Skeletal muscle cell (primary cell): ENCODE measurements at places on chromosomes 3 and 15.

DNA sequence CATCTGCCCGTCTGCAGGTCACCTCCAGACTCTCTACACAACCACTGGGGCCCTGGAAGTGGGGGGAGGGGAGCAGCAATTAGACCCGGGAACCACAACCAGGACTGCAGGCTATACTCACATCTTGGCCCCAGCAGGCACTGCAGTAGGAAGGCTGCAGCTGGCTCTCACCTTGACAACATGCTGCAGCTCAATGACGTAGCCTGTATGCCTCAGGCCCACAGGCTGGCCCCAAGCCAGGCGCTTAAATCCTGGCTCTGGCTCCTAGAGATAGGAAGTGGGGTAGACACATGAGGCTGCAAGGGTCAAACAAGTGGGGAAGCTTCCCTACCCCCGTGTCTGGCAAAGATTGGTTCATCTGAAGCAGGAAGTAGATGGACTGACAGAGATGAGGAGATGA is 4.6 kb upstream of the QRICH1 start:
- DNase-seq, result no peak

GRCh38 chr15:89662893-89663626 is 7.8 kb upstream of the KIF7 start:
- peak; percentile 80 for DNase-seq

- DNase-seq, result no peak
Observed at GRCh38 chr15:96701443-96701842, 370.9 kb downstream of the NR2F2 start.

DNA sequence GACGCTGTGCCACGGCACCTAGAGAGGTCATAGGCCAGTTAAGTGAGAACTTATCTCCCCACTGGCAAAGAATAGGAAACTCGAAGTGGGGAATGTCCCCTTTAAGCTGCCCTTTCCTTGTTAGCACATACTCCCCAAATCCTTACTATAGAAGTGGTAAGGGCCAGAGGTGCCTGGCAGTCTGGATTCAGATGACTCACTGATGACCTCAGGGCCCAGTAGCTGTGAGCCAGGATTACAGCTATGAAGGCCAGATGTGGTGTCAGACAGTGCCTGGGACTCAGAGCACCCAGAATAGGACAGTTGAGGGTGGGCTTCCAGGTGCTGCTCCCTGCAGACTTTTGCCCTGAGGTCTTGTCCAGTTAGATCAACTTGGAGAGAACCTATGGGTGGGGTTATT is 37.7 kb downstream of the PDIA5 start:
- peak; percentile 34 for DNase-seq

GRCh38 chr3:106006571-106006970 is 137.8 kb upstream of the CBLB start:
- no peak for DNase-seq

GRCh38 chr3:60246361-60246760 is 1004.9 kb downstream of the FHIT start:
- no peak for DNase-seq

DNA sequence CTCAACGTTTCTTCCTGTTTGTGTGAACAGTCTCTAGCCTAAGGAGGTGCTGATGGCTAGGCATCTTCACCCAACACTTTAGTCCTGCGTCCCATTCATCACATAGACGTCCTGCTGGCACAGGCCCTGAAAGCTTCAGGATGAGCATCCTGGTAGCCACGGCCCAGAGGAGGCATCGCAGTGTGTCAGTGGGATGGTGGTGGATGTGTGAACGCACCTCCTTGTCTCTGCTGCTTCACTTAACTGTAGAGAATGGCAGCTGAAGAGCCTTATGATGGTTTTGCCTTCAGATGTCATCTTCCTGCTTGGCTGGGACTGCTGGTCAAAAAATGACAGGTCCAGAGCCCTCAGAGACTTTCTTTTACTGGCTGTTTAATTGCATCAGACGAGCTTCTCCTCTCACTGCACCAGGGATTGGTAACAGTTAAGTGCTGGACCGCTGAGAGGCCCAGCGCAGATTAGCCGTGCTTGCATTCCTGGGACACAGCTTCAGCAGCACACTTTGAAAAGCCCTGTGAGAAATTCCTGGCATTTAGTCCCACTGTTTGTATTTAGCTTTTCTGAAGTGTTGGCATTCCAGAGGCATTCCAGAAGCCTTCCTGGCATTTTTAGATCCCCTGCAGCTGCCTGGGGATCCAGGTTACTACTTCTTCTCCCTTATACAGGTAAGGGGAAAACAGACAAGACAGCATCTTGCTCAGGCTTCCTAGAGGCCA is 132.4 kb upstream of the PLXNA1 start:
- peak; percentile 38 for DNase-seq

- no peak for DNase-seq
Observed at GRCh38 chr15:59558851-59559250, 52.7 kb upstream of the GCNT3 start.

GRCh38 chr15:81685237-81685636 is 311.2 kb upstream of the TMC3 start:
- DNase-seq, result no peak

- no peak for DNase-seq
Observed at GRCh38 chr3:98839846-98840245, 61.6 kb downstream of the DCBLD2 start.

DNA sequence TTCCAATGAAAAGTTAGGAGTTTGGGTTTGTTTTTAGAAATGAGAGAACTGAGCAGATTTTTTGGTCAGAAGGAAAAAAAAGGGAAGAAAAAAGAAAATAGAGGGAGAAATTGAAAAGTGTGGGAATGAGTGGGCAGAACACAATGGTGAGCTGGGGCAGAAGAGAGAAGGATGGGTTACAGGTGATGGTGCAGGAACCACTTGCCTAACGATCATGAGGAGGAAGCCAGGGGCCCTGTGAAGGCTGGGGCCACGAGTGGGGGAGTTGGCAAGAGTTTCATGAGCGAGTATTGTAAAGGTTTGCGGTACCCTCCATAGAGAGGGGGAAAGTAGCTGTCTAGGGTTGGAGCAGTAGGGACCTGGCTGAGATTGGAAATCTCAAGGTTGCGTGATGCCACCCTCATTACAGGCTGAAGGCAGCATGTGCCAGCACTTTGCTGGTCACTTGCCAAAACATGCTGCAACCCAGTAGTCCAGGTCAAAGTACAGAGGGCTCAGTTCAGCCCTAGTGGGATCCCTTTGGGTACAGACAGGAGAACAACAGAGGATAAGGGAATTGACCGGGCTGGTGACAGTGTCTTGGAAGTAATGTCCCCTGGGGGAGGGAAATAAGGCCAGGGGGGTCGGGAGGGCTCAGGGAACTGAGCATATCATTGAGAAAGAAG is 6.6 kb downstream of the IVD start:
- DNase-seq, result no peak

DNA sequence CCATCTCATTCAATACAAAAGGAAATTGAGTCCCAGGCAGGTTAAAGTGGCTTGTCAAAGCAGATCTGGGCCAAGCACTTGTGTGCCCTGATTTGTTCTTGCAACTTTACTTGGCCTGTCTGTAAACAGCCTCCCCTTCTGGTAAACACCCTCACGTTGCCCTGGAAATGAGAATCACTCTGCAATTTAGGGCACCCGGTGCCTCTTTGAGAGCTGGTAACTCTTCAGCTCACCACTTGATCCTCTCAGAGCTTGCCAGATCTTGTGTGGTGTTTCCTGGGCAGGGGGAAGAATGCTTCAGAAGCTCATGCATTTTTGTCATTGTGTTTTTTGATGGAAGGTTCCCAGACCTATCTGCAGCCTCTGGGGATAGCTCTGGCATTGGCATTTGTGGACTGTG is 11.3 kb downstream of the MED12L start:
- no peak for DNase-seq

- DNase-seq, result no peak
Observed at GRCh38 chr15:30985081-30985531, 6.3 kb downstream of the MTMR10 start.

GRCh38 chr3:93904568-93904967 is 69.1 kb downstream of the PROS1 start:
- DNase-seq, result no peak

DNA sequence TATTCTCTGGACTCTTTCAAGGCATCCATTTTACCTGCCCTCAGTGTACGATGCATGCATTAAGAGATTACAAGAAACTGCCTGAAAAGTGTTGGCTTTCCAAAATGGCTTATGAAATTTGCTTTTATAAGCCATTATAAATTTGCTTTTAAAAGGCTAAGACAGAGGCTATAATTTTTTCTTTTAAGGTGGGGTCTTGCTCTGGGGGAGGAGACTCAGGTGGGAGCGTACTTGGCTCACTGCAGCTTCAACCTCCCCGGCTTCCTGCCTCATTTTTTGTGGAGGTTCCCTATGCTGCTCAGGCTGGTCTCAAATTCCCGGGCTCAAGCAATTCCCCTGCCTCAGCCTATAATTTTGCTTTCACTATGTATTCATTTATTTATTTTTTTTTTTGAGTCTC is 17.6 kb downstream of the TRA2B start:
- no peak for DNase-seq

- DNase-seq, result no peak
Observed at GRCh38 chr3:156750874-156751245, 75.3 kb upstream of the LEKR1 start.

- DNase-seq, result no peak
Observed at GRCh38 chr15:51335538-51336410, 2.6 kb downstream of the CYP19A1 start.

- DNase-seq, result no peak
Observed at GRCh38 chr15:58369261-58369701, 62.5 kb upstream of the LIPC start.

- no peak for DNase-seq
Observed at GRCh38 chr3:157916672-157917071, 189.5 kb downstream of the SHOX2 start.
